Foreskin fibroblast (primary cell): ENCODE measurements at places on chromosomes 6 and 20.

DNA sequence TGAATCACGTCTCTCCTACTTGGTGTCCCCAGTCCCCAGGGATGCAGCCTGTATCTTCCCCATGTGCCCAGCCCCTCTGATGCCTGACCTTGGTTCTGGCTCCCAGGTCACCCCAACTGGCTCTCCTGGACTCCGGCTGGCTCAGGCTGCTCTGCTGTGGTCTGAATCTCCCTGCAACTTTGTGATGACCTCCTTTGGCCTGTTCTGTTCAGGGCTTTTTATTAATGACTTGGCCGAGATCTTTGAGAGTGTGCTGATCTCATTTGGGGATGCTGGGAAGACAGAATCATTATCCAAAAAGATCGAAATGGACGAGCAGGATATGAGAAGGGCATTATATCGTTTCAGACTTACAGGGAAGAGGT, 67.4 kb downstream of the IGF2R start:
- no peak for DNase-seq

- DNase-seq, result peak; percentile 58
Observed at GRCh38 chr6:159257846-159258245, 88.6 kb downstream of the FNDC1 start.

DNA sequence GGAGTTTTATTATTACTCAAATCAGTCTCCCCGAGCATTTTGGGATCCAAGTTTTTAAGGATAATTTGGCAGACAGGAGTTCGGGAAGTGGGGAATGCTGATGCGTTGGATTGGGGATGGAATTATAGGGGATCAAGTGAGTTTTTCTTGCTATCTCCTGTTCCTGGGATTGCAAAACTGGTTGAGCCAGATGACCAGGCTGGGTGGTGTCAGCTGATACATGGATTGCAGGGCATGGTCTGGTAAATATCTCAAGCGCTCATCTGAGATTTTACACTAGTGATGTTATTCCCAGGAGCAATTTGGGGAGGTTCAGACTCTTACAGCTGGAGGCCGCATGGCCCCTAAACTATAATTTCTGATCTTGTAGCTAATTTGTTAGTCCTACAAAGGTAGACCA, 54.7 kb downstream of the ENPP1 start:
- DNase-seq, result no peak

GRCh38 chr6:136251394-136251793, 1.3 kb upstream of the MTFR2 start:
- DNase-seq, result no peak

DNA sequence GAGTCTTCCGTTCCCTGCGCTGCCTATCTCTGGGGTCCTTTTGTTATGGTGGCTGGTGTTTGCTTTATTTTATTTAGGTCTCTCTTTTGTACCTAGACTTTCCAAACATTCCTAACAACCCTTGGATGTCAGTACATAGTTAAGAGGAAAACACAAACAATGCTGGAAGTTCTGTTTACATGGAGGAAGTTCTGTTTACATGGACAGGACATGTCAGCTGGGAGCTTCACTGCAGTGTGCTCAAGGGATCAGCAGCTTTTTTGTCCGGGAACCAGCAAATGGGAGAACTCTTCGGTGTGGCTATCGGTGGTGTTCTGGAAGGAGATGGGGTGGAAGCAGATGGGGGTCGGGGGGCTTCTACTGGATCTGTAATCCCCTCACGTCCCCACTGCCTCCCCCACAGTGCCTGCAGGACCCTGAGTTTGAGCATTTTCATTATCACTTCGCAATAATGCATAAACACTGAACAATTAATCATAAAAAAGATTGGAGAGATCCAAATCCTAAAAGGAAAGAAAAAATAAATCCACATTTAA, 2.7 kb downstream of the SERPINB6 start:
- DNase-seq, result no peak

GRCh38 chr6:158711264-158711663, 61.4 kb downstream of the SYTL3 start:
- no peak for DNase-seq

GRCh38 chr6:33745548-33745947, 1.2 kb downstream of the IP6K3 start:
- DNase-seq, result peak; percentile 52

- DNase-seq, result no peak
Observed at GRCh38 chr6:168641446-168641845, 200.5 kb downstream of the SMOC2 start.

GRCh38 chr6:161265975-161266374, 7.9 kb downstream of the AGPAT4 start:
- no peak for DNase-seq

DNA sequence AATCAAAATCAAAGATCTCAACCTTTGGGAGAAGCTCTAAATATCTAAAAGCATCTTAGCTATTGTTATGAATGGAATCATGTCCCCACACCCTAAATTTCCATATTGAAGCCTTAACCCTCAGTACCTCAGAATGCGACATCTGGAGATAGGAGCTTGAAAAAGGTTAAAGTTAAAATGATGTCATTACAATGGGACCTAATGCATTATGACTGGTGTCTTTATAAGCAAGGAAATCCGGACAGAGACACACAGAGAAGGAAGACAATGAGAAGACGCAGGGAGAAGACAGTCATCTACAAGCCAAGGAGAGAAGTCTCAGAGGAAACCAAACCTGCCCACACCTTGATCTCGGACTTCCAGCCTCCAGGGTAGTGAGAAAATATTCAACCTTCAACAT, 46.1 kb downstream of the KIF13A start:
- no peak for DNase-seq

GRCh38 chr6:1315560-1316386, 3.9 kb downstream of the FOXQ1 start:
- peak; percentile 59 for DNase-seq

DNA sequence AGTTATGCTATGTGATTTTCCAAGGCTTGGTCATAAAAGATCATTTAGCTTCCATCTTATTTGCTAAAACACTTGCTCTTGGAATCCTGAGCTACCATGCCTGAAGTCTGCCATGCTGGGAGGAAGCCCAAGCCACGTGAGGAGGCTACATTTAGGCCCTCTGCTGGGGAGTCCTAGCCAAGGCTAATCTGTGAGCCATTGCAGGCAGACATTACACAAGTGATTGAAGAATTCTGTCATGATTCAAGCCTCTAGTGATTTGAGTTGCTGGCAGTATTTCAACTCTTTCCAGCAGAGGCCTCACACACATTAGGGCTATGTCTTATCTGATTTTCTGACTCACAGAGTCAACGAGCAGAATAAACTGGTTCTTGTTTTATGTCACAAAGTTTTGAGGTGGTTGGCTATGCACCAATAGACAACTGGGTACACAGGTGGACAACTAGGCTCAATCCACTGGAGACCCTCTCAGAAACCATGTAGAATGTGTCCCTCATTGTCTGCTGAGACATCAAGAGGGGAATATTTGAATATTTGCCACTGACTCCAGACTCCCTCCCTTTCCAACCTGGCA, 227.2 kb upstream of the SULF2 start:
- DNase-seq, result peak; percentile 14

- peak; percentile 24 for DNase-seq
Observed at GRCh38 chr6:119348748-119349360, 707 bp downstream of the MAN1A1 start.

GRCh38 chr20:25355011-25355595, 35.5 kb downstream of the ABHD12 start:
- no peak for DNase-seq

DNA sequence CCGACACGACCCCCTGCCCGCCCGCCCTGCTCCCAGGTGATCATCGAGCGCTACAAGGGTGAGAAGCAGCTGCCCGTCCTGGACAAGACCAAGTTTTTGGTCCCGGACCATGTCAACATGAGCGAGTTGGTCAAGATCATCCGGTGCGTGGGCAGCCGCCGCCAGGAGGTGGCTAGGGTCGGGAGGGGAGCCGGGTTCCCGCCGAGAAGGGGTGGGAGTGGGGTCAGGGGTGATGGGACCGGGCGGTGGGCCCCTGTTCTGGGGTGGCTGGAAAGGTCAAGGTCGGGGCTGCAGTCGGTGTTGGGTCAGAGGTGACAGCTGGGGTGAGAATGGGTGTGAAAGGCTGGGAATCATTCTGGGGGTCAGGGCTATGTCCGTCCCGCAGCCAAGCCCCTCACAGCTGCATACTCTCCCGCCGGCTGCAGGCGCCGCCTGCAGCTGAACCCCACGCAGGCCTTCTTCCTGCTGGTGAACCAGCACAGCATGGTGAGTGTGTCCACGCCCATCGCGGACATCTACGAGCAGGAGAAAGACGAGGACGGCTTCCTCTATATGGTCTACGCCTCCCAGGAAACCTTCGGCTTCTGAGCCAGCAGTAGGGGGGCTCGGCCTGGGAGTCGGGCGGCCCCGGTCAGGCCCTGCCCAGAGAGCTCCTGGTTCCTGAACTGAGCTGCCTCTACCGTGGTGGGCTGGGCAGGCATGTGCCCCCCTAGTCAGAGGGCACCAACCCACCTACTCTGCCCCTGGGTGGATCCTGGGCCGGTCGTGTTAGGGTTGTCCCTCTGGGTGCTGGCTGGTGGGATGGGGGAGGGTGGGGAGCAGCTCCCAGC, 1.0 kb downstream of the MAP1LC3A start:
- no peak for DNase-seq

DNA sequence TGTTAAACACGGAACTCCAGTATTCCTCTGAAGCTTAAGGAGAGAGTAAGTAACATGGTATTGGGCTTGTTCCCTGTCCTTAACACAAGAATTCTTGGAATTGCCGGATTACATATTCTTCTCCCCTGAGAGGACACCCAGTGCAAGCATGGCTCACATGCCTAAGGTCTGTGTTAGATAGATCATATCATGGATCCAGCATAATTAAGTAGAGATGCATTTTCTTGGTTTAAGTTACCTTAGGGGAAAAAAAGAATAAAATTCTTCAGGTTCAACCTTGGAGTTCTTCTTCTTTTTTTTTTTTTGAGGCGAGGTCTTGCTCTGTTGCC, 53.9 kb downstream of the AKAP12 start:
- DNase-seq, result no peak

- DNase-seq, result no peak
Observed at GRCh38 chr6:38434051-38434450, 205.7 kb downstream of the BTBD9 start.

DNA sequence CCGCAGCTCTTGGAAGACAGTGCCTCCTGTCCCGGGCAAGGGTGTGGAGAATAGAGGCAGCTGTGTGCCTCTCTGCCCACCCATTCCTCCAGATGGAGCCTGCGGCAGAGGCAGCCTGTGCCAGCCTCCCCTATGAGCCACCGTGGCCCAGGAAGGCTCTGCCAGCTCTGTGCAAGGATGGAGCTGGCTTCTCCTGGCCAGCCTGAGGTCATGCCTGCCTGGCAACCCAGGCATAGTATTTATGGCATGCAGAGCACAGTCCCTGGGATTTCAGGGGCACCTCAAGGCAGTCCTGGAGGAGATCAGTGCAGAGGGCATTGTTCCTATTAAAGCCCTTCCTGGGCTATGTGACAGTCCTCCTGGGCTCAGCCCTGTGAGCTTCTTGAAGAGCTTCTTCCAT, 1.5 kb downstream of the EPB41L1 start:
- DNase-seq, result no peak

GRCh38 chr6:52611833-52612232, 35.0 kb upstream of the TRAM2 start:
- no peak for DNase-seq

DNA sequence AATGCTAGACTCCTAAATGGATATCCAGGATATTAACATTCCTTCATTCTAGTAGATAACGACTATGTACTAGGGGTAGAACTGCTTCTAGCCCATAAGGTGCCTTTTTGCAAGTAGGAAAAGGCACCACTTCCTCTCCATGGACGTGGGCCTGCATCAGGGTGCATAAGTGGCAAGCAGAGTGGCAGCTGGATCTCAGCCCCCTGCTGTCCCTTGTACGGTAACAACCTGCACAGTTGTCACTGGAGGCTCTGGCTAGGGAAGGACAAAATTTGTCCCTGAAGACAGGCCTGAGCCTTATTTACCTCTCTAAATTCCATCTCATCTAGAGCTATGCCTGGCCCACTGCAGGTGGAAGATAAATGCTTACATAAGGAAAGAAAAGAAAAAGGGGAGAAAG, 42.5 kb upstream of the SAYSD1 start:
- DNase-seq, result no peak

GRCh38 chr6:129236001-129236517, 353.1 kb downstream of the LAMA2 start:
- no peak for DNase-seq

GRCh38 chr6:10205892-10206291, 209.0 kb downstream of the TFAP2A start:
- no peak for DNase-seq

DNA sequence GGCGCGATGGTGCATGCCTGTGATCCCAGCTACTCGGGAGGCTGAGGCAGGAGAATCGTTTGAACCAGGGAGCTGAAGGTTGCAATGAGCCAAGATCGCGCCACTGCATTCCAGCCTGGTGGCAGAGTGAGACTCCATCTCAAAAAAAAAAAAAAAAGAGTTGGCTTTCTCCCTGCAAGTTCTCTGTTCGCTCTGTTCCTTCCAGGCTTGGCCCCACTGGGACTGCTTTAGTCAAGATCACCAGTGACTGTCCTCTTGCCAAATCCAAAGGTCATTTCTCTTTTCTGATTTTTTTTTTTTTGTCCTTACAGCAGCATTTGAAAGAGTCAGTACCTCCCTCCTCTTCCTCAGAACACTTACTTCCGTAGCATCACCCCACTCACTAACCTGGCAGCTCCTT, 10.8 kb upstream of the GNRH2 start:
- DNase-seq, result no peak

DNA sequence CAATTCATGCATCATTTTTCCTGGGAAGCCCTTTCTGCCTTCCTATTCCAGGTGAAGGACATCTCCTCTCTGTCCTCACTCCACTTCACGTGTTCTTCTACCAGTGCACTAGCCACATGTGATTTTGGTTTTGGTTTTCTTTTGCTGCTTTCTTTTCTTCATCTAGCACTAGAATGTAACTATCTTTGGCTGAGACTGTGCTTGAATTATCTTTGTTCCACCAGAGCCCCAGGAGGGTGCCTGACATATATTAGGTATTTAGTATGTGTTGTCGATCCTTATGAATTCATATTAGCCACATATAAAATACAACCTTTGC, 79.9 kb downstream of the VGLL2 start:
- no peak for DNase-seq

- peak; percentile 53 for DNase-seq
Observed at GRCh38 chr20:63206878-63207277, 9.1 kb downstream of the YTHDF1 start.

DNA sequence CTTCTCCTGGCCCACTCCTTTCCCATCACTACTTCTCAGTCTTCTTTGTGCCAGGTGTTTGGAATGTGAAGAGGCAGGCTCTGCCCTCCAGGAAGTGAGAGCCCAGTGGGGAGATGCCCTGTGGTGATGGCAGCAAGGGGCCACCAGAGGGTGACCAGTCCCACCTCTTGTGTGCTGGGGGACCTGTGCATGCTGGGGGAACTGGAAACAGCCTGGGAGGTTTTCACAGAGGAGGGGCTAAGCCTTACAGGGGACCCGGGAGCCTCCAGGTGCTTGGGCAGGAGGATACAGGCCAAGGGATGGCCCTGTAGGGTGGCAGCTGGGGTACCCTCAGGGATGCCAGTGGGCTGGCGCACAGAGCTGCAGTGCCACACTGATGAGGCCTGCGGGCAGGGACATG, 72.3 kb downstream of the RAMACL start:
- DNase-seq, result no peak

DNA sequence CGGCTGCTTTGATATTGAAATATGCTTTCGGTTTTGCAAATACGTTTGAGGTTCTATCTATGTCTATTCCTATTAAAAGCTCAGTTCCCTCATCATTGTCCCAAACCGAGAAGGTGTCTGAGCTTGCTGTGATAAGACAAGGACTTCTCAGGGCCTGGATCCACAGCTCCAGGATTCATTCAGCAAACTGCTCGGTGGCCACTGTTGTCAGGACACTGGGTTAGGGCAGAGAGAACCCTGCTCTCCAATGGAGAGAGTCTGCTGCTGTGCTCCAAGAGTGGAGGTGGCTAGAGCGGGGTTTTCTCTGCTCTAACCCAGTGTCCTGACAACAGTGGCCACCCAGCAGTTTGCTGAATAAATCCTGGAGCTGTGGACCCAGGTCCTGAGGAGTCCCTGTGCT, 198.5 kb downstream of the CDH4 start:
- no peak for DNase-seq
